ENCODE measurements at places on chromosomes 7 and 10.

DNA sequence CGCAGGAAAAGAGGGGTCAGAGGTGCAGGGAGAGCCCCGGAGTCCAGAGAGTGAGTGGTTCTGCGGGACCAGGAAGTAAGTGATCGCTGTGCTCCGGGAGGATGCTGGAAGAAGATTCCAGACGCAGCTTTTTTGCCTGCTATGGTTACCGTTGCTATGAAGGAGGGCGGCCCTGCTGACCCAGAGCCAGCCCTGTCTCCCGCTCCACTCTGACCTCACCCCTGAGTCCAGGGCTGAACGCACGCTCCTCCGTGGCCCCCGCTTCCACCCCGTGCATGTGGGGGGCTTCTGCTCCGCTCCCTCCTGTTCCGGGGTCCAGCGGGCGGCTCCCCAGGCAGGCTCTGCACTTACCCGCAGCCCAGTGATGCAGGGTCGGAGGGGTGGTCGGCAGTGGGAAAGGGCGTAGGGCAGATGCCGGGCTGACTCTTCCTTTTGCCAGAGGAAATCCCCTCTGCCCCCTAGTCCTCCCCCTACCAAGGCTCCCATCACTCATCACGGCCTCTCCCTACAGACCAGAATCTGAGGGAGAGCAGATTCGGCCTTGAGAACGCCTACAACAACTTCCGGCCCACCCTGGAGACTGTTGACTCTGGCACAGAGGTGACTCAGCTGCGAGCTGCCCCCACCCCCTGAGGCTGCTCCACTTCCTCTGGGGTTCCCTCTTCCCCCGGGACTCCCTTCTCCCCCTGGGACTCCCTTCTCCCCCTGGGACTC is 2.7 kb upstream of the MUC17 start:
- DNase-seq, result no peak

DNA sequence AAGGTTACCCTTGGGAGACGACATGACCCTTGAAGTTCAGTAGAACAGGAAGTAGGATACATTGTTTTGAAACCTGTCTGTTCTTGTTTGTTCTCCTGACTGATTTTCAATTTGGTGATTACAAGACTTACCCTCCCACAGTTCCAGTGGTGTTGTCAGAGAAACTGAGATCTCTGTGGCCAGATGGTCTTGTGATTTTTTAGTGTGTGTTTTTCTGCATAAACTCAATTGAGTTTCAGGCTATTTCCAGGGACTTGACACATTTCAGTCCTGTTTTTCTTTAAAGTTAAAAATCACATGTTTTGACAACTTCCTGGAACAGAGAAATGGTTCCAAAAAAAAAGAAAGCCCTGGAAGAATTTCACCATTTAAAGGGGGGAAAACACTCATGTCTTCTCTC is 22.3 kb downstream of the PIK3CG start:
- DNase-seq, result no peak

GRCh38 chr10:35940141-35941041 is 298.3 kb upstream of the FZD8 start:
- DNase-seq, result no peak

- no peak for DNase-seq
These were observed 180.3 kb upstream of the GRB10 start for GRCh38 chr7:50962962-50963374.

DNA sequence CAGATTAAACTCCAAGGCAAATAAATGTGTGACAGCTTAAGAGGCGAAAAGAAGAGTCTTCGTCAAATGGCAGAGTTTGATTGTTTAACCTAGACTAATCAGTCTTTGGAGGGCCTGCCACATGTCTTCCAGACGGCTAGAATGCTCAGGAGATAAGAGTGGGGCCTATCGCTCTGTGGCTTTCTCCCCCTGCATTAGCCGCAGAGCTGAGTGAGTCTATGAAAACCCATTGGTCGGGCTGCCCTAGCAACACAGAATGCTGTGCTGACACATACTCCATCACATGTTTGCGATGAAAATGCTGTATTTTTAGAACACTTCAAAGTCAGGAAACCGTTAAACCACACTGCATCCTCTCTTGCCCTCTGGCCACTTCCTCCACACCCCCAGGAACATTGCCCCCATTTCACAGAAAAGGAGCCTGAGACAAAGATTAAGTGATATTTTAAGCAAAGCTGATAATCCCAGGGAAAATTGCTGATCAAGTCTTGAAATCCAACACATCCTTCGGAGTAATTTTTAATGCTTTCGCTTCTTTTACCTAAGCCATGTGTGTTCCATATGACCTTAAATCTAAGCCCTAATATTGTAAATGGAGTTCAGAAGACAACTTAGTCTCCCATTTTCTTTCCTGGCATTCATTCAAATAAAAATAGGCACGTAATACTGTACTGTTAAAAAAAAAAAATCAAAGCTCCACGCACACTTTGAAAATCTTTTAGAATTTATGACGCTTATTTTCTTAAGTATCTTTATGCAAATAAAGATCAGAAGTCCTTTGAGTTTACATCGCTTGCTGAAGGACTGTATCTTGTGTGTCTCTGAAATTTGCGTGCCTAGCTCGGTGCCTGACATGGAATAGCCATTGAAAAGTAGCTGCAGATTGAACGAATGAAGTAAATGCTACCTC is 161.2 kb downstream of the CELF2 start:
- DNase-seq, result no peak

- no peak for DNase-seq
These were observed 165.5 kb downstream of the MAGI2 start for GRCh38 chr7:79287981-79288380.
